Right lung (tissue), 10 donors: ENCODE measurements at places on chromosomes 12 and 14. TPM values are rescaled to one million over a fixed set of nuclear protein-coding genes. Genes with fewer than 3 reads are reported as not detected.
A peak's percentile ranks its signal among the peaks of the same experiment; 100 is the strongest.

Gene C12orf76
- 32.3 TPM for polyA plus RNA-seq

GRCh38 chr14:48289701-48290100, 614.3 kb upstream of the MDGA2 start:
- peak; percentile 48 for DNase-seq

- no peak for DNase-seq
These were observed 504.9 kb upstream of the CCDC196 start for GRCh38 chr14:65981192-65981843.

DNA sequence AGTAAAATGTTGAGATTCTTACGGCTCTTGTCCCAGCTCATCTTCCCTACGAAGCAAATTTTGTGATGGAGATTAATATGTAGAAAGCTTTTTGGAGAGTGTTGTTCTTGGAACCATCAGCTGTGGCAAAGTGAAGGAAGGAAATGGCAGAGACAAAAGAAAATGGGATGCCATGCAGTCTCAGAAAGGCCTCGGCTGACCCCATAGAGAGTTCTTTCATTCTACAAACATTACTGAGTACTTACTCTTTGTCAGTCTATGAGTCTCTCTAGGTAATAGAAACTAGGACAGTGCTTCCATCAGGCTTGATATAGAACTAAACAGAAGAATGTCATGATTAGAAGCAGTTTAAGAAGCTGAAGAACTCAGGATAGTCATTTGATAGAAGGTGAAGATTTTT, 134.1 kb downstream of the PLEKHA5 start:
- no peak for DNase-seq

- DNase-seq = no peak
These were observed 101.3 kb downstream of the TMX1 start for GRCh38 chr14:51341338-51341737.

Gene OTOGL
- 0.44 TPM for polyA plus RNA-seq
